ENCODE measurements at places on chromosomes 12 and 14.

GRCh38 chr14:95536671-95537070 lies 1.8 kb downstream of the GLRX5 start:
- DNase-seq, result no peak

DNA sequence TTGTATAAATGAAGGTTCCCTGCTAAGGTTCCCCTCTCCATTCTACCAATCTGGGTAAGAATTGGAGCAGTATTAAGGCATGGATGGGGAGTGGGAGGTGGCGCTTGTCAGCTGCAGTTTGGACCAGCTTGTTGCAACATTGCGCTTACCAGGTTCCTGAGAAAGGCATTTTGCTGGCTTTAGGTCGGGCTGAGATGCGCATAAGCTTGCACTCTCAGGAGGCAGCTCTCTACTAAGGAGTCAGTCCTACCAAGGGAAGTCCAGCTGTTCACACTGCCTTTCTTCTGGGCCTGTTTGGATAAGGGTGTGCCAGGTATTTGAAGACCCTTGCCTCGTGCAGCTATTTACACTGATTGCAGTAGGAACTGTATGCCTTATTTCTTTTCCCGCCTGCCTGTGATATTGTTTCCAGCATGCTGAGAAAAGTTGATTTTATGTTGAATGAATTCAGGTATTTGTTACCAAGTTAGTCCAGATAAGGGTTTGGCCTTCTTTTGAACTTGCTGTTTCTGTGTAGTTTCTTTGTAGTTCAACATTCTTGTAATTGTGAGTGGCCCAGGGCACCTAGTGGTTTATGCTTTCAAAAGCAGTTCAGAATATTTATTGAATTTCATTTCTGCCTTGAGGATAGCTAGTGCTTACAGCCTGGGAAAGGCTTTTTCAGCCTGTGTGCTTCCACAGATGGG lies 2.6 kb downstream of the MLEC start:
- DNase-seq, result no peak

DNA sequence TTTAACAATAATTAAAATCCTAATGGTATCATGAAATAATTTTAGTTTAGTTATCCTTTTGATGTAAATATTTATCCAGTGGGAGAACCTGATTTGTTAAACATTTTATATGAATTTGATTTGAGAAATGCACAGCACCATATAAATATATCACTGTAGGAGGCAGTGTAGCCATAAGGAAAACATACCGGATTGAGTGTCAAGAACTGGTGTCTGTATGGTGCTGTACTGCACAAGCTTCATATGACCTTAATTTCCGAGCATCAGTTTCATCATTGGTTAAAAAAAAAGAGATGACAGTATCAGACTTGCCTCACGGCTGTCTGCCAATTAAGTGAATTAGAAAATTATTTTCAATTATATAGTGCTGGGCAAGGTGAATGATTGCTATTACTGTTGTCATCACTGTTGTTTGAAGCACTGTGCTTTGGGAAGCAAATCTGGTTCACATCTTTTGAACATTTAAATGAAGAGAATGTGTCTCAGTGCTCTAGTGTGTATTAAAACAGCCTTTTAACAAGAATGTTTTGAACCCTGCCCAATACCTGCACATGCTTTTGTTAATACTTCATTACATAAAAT lies 72.1 kb downstream of the TMTC2 start:
- DNase-seq, result no peak

DNA sequence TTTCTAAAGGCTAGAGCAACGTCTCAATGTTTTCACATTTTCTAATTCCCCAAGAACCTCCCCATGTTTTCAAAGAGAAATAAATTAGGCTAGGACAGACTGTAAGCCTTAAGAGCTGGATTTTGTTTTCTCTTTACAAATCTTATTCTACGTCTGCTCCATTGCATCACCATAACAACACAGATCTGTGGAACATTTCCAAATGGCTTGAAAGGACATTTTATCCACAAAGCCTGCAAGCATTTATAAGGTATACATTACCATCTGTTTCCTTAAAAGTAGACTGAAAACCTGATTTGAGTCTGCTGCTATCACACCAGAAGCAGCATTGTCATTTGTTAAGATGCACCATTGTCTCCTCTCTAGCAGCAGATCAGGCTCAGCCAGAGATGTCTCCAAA lies 115.3 kb upstream of the PLEKHA5 start:
- DNase-seq, result no peak

GRCh38 chr12:95583933-95584332 lies 32.7 kb upstream of the USP44 start:
- no peak for DNase-seq

- no peak for DNase-seq
These were observed 9.1 kb downstream of the GATC start for GRCh38 chr12:120455302-120455701.
